RCC 7860 (cell line): ENCODE measurements at places on chromosomes 13 and 19.

DNA sequence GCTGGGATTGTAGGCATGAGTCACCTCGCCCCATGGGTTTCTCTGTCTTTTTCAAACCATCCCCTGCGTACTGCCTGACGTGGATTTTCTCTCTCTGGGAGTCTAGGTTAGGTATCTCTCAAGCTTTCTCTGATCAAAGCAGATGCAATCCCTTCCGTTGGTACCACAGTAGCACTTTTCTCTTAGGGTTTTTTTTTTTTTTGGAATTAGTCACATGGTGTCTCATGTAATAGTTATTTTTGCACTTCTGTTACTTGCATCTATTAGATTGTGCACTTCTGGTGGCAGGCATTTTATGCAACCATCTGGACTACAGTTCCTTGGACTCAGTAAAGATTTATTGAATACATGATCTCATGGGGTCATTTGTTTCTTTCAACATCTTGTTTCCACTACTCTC, 72.1 kb downstream of the GPC6 start:
- DNase-seq = no peak

DNA sequence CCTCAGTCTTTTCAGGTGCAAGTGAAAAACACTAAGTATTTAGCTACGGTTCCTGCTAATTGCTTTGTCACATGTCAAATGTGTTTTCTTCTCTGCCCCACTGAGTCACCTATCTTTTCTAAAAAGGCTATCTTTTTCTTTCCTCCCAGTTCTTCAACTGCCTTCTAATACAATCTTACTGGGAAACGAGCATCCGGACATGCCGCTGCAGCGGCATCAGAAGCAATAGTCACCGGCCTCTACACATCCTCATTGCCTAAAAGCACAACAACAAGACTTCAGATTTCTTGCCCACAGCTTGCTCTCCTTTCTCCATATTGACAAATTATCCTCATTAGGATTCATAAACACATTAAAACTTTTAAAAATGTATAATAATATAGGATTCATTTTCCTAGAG, 1.2 kb downstream of the PCDH9 start:
- DNase-seq = no peak

DNA sequence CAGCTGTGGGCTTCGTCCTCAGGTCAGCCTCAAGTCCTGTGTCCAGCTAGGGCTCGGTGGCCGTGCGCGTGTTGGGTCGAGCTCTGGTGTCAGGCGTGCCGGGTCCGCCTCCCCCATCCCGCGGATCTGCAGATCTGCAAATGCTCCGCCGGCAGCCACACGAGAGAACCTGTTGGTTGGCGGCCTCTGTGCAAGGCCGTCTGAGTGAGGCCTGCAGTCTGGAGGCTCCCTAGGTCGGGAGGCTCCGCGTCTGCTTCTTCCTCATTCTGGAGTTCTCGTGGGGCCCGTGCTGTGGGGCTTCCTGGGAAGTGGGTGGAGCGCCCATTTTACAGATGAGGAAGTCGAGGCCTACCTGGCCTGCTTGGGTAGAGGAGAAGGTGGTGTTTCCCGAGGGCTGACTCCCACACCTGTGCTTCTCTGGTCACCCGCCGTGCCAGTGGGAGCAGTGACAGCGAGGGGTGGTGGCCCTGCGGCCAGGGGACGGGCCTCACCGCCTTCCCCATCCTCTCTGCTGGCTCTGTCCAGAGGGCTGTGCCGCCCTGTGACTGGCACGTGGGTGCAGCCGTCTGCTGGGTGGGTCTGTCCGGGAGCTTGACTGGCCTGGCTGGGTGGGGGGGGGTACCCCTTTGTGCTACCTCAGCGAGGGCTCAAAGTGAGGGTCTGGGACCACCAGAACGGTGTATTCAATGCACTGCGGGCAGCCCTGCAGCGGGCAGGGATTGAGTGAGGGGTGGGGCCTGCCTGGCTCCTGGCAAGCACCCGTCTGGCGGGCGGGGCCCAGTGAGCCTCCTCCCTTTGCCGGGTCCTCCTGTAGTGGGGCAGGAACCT, 3.3 kb downstream of the CSNK1G2 start:
- no peak for DNase-seq

DNA sequence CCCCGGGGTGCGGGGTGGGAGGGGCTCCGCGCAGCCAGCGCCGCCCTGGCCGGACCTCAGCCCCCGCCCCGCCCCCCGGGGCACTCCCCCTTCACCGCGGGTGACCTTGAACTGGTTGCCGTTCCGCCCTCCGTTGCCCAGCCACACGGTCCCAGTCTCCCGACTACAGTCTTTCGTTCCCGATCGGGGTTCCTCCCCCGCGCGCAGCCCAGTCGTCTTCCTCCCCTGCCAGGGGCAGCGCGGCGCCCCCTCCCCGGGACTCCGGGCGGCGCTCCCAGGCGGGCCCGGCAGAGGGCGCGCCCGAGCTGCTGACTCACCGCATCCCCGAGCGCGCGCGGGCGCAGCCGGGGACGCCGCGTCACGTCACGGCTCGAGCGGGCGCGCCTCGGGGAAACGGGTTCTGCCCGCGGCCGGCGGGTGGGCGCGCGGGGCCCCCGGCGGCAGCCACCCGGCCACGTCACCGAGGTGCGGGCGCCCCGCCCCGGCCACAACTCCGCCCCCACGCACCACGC, 459 bp downstream of the MIDN start:
- DNase-seq = peak; percentile 60

- DNase-seq = peak; percentile 37
These were observed 7.5 kb upstream of the OR10H5 start for GRCh38 chr19:15779756-15780476.

DNA sequence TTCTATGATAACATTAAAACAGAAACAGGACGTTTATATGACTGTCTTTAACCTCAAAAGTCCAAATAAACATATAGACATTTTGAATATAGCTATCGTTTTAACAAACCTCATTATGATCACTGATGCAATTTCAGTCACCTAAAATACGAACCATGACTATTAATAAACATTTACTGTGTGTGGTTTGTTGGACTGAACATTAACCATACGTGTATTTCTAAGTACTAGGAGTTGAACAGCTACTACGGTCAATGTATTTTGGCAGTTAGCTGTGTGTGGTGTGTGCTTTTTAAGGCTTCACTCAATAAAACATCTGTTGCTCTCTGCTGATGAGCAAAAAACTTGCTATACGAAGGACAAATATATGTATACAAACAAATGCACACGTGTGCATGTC, 281.4 kb downstream of the ABCC4 start:
- no peak for DNase-seq

- no peak for DNase-seq
These were observed 177.3 kb upstream of the KL start for GRCh38 chr13:32838945-32839344.
